HAP-1 (cell line): ENCODE measurements at places on chromosomes 12 and 14.

DNA sequence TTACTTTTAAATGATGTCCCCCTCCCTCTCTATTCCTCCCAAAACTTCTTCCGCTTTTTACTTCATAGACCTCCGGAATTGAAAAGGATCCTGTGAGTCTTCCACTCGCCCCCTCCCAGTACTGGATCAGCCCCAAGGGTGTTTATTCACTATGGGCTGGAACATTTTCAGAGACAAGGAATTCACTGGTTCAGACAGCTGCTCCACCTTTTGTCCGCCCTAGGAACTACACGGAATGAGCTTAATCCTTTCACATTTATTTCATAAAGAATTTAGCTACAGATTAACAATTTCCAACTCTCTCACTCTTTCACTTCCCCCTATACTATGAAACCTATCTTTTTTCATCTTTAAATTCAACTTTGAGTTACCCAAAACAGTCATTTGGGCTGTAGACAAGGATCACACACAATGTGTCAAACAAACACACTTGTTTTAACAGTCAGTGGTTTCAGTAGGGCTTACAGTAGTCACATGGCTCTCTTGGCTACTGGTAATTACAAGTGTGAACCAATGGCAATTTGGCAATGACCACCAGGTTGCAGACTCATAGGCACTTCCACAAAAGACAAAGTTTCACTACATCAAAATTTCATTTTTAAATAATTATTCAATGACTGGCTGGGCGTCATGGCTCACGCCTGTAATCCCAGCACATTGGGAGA lies 20.6 kb downstream of the CNIH1 start:
- peak; percentile 69 for DNase-seq

DNA sequence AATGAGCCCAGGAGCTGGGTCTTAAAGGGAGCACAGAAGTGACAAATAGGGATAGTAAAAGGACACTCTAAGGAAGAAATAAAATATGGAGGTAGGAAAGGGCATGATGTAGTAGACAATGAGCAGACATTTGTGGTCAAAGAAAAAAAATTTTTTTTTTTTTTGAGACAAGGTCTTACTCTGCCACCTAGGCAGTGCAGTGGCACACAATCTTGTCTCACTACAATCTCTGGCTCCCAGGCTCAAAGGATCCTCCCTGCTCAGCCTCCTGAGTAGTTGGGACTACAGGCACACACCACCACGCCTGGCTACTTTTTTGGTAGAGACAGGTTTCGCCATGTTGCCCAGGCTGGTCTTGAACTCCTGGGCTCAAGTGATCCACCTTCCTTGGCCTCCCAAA lies 8.5 kb downstream of the FKBP3 start:
- DNase-seq: no peak

GRCh38 chr12:1533205-1533601 lies 61.2 kb downstream of the FBXL14 start:
- no peak for DNase-seq

- DNase-seq: no peak
Measured at GRCh38 chr12:32902287-32902997, 5.9 kb upstream of the PKP2 start.

- DNase-seq: no peak
Measured at GRCh38 chr14:91399868-91400640, 17.6 kb downstream of the CCDC88C start.

DNA sequence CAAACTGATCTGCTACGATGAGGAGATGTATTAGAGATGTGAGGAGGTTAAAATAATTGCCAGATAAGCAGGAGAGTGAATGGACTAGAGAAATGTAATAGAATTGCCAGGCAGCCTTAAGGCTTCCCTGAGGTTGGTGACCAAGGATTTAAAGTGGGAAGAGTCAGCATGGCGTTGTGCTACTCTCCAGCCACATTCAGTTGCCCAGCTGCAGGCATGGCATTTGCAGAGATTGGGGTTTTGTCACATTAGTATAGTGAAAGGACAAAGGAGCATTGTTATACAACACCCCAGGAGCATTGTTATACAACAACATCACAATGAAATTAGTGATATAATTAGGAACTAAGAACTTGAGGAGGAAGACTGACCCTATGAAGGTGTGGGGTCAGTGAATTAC lies 31.7 kb downstream of the MARK3 start:
- DNase-seq: no peak

- DNase-seq: no peak
Measured at GRCh38 chr12:94644141-94644979, 6.0 kb downstream of the TMCC3 start.

GRCh38 chr14:37585101-37585511 lies 9.9 kb downstream of the FOXA1 start:
- DNase-seq: no peak

DNA sequence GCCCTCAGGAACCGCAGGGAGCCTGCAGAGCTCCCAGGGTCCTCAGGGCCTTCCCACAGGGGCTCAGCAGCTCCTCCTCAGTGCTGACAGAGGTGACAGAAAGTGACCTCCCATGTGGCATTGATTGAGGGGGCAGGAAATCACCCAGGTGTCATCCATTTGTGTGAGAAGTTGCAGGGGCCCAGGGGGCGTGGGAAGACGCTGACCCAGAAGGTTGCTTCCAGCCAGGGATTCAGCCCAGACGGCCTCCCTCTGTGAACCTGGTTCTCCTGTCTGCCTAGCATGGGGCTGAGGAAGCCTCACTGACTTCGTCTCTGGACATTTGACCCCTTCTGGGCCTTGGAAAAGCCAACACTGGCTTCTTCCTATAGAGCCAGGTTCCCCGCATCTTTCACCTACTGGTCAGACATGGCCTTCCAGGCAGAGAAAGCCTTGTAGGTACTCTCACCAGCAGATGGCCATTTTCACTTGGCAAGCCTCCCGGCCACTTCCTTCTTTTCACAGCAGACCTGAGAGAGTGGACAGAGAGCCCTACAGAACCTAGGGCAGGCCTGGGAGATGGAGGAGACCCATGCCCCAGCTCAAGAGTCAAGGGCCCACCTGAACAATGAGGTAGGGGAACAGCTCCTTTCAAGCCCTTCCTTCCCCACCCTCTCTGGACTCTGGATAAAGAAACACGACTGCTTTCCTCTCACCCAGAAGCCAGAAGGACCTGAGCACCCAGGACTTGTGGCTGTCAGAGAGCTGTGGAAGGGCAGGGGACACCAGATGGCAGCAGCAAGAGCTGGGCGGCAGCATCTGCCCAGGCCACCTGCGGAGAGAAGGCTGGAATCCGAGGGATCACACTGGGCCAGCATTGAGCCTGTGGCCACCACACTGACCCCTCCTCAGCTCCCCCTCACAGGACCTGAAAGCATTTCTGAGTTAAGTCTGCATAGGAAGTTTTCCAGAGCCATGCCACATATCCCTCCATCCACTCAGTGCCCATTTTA lies 377.8 kb downstream of the DPF3 start:
- no peak for DNase-seq

DNA sequence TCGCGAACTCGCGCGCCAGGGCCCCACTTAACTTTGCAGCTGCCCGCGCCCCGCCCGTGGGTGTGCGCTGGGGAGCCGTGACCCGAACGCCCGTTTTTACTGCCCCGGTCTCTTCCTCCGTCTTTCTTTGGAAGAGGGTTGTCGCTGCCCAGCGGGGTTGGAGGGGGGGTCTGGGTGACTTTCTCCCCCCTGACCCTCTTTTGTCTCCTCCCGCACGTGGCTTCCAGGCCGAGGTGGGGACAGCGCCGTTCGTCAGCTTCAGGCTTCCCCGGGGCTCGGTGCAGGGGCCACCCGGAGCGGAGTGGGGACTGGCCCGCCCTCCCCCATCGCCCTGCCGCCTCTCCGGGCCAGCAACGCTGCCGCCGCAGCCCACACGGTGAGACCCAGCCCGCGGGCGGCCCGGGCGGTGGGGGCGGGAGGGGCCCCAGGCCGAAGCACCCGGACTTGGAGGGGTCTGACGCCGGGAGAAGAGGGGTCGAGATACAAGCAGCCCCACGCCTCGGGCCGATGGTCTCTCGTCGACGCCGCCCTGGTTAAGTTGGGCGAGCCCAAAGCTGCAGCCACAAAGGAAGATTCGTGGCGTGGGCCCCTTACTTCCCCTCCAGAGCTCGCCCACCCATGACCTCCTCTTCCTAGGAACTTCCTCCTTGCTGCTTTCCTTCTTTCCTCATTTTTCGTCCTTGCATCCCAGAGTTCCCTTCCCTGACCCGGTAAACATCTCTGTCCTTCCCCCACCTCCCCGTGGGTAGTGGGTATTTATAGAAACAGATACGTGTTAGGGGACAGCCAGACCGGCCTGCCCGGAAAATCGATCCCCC lies 1.2 kb downstream of the DYRK2 start:
- DNase-seq: no peak

DNA sequence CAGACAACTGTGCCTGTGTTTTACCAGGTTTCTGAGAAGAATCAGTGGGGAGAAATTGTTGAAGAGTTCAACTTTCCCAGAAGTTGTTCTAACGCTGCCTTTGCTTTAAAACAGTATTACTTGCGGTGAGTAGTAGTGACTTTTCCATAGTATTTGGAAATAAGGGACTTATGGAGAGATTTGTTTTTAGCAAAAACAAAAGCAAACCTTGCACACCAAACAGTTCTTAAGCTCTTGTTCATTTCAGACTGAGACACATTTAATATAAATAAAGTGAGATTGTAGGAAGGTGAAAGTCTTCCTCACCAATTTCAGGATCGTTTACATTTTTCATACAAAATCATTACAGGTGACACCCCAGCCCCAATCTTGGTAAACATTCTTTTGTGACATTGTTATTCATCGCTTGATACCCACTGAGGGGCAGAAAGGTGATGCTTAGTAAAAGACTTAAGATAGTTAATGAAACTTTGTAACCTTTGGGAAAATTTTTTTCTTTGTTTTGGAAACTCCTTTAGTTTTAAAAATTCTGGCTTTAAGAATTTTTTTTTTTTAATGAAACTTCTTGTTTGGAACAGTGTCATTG lies 1.8 kb downstream of the ARID2 start:
- DNase-seq: no peak
